Retina (tissue), 1 donor: ENCODE measurements at places on chromosomes 6 and 20.

DNA sequence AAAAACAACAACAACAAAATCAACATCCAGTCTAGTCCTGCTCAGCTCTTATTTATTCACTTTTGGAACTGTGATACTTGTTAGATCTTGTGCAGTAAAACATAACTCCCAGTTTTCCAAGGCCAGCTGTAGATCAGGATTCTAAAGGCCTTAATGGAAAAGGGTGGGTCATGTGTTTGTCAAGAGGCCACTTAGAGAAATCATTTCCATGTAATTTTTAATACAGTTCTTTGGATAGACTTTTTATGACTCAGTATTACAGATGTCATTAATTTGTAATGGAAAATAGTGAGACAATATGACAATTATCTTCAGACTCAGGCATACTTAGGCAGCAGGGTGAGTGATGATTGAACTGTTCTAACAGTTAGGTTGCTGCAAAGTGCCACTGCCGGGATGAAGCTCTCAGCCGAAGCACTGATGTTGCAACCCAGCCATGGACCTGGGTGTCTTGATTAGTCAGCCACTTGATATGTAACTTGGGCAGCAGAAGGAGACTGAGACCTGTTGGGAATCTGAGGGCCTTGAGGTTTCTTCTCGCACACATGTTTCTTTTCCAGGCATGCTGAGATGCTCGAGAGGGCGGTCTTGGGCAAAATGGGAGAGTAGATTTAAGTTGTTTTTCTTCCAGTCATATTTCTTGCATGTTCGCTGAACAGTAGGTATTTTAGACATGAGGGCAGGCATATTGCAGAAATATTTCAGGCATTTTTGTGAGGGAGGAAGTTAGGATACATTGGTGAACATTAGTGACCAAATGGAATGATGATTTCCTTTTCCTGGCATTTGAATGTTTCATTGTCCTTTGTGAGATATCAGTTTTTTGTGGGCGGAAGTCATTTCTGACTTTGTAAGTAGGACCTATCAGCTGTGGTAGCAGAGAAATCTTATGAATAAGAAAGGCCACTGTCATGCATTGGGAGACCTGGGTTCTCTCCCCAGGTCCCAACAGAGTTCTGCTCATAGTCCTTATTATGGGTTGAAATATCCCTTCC is 52.3 kb downstream of the SLX4IP start:
- no peak for DNase-seq

DNA sequence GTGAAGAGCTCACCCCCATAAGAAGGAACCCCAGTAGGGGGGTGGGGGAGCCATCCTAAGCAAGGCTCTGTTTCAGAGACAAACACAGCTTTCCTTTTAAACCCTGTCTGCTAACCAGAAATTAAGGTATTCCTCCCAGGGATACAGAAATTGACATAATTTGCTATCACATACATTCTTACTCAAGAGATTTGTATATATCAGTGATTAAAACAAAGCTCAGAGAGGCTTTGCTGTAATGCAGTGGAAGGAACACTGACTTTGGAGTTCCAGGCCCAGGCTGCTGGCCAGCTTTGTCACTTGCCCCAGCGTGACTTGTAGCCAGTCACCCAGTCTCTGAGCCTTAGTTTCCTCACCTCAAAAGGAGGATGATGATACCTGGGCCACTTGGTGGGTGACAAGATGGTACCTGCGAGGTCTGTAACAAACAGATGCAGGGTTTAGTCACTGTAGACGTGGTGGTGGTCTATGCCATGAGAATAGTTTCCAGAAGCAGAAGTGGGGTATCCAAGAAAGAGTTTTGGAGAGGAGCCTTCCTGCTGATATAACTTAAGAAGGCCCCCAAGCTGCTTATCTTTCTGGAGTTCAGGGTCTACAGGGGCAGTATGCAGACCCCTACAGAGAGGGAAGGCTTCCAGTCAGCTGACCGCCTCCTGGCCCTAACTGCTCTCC is 3.2 kb upstream of the FOXF2 start:
- no peak for DNase-seq

- DNase-seq, result no peak
Measured at GRCh38 chr6:56484669-56485068, 158.0 kb downstream of the DST start.

- DNase-seq, result no peak
Measured at GRCh38 chr6:39818695-39819094, 26.5 kb downstream of the DAAM2 start.

- no peak for DNase-seq
Measured at GRCh38 chr6:157283330-157283898, 39.9 kb downstream of the TMEM242 start.

DNA sequence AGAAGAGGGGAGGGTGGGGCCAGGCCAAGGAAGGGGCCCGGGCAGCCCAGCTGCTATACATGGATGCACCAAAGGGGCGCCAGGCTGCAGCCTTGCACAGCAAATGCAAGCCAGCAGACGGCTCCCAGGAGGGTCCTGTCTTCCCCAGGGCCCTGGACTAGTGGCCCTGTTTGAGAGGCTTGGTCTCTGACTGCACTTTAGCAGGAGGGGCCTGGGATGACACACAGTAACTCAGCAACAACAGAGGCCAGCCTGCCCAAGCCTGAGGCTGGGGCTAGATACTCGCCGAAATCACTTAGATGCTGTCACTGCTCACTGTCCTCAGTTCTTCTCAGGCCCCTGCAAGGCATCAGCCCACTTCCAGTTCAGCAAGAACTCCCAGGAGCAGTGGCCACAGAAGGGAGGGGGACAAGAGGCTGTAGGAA is 73.5 kb downstream of the TRAM2 start:
- DNase-seq, result no peak
